ENCODE measurements at places on chromosomes 16 and 17.

GRCh38 chr16:84055801-84056634, 13.4 kb upstream of the SLC38A8 start:
- no peak for DNase-seq

GRCh38 chr17:48470388-48471034, 40.5 kb upstream of the SKAP1 start:
- no peak for DNase-seq

GRCh38 chr17:78141437-78142118, 4.6 kb upstream of the C17orf99 start:
- DNase-seq, result no peak

DNA sequence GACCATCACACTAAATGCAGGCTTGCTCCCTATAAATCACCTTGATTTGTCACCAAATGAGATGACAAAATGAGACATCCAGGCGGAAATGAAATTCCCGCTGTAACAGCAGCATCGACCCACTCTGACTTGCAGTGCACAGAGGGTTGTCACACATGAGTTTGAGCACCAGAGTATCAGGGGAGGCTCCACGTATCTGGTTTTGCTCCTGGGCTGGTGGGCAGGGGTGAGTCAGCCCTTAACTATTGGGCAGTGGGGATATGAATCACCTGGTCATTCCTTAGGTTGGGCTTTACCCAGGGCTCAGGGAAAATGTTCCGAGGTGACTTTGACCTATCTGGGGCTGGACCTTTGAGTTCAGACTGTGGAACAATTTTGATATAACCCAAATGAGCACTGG, 245.2 kb upstream of the CCL2 start:
- no peak for DNase-seq

GRCh38 chr16:69283851-69284250, 27.3 kb upstream of the VPS4A start:
- no peak for DNase-seq

GRCh38 chr17:36493956-36494355, 7.5 kb downstream of the ZNHIT3 start:
- DNase-seq, result no peak

GRCh38 chr17:19341641-19342610, 20.6 kb downstream of the B9D1 start:
- DNase-seq, result peak; percentile 33

GRCh38 chr17:81039854-81040758, 5.2 kb downstream of the BAIAP2 start:
- DNase-seq, result no peak

GRCh38 chr16:47017636-47018035, 44.2 kb upstream of the DNAJA2 start:
- DNase-seq, result no peak

DNA sequence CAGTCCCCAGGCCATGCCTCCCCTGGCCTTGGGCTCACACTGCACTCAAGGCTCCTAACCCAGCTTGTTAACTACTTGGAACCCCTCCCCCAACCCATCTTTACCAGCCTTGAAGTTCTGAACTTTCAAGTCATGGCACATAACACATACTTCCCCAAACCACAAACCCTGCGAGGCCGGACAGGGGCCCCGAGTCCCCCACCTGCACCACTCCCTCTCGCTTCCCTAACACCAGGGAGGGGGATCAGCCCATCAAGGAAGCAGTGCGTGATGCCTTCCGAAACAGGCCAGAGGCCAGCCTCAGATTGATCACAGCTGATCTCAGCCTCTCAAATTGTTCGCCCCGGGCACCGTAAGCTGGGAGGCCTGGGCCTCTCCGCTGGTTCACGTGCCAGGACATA, 3.0 kb upstream of the NLRC3 start:
- no peak for DNase-seq

GRCh38 chr16:84115919-84116719, 623 bp downstream of the MBTPS1 start:
- peak; percentile 38 for DNase-seq

GRCh38 chr17:5418858-5419355, 555 bp downstream of the NUP88 start:
- DNase-seq, result no peak

DNA sequence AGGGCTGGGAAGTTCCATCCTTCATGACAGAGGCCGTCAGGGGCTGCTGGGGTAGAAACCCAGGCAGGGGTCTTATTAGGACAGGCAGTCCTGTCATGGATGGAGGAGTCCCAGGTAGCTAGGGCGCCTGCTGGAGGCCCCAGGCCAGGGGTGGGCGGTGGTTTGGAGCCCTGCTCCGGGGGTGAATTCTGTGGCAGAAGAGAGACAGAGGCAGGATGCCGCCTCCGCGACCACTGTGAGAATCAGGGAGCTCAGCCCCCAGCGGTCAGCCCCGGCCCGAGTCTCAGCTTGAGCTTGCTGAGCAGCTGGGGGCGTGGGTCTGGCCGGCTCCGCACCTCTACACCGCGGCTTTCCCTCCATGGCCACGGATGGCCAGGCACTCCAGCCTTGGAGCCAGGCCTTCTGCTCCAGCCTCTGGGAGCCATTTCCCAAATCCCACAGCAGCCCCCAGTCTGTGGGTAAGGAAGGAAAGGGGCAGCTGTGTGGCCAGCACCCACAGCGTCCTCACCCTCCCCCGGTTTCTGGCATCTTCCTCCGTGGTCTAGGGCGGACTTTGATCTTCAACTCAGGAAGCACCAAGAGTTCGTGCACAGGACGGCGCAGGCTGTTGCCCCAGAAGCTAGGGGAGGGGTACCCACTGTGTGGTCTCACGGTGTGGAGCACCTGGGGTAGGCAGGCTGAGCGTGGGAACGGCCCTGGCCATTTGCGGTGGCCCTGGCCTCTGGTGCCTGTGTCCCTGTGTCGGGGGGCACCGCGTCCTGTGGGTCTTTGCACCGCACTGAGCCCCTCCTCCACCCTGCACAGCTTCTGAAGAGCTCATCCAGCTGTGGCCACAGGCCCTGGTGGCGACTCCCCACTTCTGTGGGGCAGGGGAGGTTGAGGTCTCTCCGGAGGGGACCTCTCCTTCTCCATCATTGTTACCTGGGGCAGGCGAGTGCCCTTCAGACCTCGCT, 14.1 kb downstream of the CD7 start:
- no peak for DNase-seq

DNA sequence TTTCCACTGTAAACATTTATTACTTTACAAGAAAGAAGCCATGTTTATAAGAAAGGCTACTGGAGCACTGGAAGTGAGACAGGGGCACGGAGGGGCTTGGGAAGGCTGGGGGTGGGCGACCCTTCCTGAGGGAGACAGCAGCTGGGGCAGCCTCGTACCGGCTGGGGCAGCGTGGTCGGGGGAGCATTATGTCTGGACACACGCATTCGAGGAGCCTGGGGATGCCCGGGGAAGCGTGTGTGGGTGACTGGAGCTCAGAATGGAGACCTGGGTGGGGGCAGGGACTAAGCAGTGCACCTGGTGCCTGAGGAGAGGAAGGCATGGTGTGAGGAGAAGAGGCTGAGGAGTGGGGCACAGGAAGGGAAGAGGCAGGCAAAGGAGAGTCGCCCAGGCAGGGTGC, 64.5 kb downstream of the SRCIN1 start:
- DNase-seq, result no peak

DNA sequence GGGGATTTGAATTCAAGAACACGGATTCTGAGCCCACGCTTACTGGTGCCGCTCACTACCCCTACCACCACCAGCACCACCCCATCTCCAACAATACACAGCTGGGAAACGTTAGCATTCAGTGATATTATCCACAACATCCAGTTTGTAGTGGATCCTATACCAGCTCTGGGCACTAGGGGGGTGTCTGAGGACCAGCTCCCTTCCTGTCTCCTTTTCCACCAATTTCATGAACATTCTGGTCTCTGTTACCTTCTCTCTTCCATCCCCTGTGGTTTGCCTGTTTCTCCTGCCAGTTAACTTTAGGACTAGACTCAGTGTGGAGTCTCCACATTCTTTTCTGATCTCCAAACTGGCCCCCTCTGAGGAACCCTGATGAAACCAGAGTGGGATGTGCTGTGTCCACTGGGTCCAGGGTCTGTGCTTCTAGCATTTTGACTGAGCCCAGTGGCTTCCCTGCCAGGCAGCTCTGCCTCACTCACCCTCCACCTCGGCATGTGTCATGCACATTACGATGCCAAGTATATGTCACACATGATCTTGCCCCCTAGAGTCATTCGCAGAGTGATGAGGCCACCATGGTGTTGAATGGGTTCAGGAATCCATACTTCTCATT, 187.0 kb upstream of the CDH13 start:
- DNase-seq, result no peak

DNA sequence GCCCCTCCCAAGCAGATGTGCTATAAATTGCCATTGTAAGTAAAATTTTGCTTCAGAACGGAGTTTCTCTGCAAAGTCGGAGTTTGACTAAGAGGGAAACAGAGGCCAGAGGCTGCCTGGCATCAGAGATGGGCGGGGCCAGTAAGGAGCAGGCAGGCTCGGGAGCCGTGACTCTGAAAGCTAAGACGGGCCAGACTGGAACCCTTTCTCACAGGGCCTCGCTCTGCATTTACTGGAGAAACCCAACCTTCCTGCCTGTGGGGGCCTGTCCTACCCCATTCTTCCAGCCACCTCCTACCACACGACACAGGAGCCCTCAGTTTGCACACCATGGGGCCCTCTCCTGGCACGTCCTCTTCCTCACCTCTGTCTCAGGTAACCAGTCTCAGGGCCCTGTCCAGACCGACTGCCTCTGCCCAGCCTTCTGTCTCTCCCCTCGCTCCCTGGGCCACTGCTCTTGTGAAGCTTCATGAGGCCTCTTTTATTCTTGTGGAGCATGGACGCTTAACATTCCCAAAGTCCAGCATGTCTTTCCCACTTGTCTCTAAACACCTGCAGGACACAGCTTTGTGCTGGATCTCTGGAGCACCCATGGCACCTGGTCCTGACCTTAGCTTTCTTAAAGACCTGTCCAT, 48.4 kb upstream of the ACSF3 start:
- no peak for DNase-seq

DNA sequence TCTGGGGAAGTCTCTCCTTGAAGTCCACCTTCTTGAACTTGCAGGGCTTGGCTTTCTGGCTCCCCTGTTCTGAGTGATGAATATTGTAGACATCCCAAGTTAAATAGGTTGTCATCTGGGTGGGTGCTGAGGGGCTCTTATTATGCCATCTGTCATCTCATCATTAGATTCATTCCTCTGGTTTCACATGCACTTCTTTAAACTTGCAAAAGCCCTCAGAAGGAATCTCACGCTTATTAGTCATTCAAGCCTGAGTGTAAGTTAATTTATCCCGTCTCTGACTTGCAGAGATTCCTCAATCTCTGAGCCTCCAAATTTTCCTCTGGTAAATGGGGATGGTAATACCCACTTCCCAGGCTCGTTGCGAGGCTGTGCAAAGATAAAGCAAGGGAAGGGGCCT, 5.7 kb downstream of the MGAT5B start:
- no peak for DNase-seq

DNA sequence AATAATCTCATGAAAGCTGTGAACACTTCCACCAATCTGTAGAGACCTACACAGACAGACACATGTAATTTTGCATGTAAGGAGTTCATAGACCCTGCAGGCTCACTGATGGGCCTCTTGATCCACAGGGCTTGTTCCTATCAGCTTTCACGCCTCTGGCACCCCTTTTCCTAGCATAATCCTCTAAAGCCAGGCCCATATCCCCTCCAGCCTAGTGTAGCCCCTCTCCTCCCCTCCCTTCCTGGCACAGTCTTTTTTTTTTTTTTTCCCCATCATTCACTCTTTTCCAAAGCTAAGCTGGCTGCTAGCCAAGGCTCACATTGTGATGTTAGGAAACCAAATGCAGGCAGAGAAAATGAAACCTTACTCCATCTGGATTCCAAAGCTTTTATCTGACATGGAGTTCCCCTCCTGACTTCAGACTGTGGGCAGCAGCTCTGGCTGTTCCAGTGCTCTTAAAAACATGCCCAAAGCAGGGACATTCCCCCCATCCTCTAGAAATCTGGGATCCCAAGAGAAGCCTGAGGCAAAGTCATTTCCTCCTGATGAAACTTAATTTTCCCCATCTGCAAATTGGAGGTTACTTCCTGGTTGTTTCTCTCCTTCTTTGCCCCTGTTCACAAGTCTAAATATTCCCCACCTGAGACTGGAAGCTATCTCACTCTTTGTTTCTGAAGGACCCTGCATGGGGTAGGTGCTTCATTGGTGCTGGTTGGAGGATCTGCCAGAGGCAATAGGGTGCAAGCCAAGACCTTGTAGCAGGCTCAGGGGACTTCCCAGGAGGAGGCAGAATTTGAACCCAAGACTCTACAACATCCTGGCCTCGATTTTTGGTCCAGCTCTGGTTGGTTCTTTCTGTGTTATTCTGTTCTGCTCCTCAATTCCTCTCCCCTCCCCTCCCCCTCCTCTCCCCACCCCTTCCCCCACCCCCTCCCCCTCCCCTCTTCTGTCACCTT, 9.9 kb upstream of the CCL5 start:
- no peak for DNase-seq

- DNase-seq, result peak; percentile 56
Observed at GRCh38 chr17:9645851-9646545, 681 bp downstream of the USP43 start.

DNA sequence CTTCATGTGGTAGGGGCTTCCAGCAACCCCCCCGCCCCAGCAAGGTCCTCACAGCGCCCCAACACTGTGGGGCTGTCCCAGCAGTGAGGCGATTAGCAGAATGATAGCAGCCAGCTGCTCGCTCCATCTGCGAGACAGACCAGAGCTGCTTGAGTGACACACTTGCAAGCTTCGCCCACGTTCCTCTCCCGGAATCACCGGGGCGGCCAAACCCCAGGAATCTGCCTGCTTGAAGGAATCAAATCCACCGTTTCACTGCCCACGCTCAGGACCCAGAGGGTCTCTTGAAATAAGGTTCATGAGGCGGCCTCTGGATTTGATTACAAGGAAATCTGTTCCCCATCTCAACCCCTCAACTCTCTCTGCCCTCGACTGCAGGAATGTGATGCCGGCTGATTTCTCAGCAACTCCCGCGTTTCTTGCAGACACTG, 356.0 kb downstream of the C16orf95 start:
- DNase-seq, result peak; percentile 74

DNA sequence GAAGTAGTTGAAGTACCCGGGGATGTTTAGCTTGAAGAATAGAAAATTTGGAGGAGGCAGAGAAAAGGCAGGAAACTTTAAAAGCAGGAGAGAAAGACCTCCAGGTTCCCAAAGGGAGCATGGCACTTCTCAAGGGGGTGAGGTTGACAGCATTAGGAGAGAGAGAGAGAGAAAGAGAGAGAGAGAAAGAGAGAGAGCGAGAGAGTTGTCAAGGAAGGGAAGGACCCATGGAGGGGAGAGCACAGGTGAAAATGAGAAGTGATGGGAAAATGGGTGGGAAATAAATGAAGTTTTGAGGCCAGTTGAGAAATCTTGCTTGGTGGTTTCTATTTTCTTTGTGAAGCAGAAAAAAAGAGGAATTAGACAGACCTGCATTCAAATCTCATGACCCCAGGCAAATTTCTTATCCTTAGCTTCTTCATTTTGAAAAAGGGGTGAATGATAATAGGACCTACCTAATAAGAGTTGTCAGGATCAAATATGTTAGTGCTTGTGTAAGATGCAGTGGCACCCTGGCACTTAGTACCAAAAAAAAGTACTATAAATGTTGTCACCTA, 24.0 kb downstream of the PRKCB start:
- DNase-seq, result no peak

GRCh38 chr16:23922406-23922805, 86.6 kb downstream of the PRKCB start:
- no peak for DNase-seq

Measured in dorsolateral prefrontal cortex (tissue), 122 donors.